GM12864 (cell line): ENCODE measurements at places on chromosomes 5 and 9.
A peak's percentile ranks its signal among the peaks of the same experiment; 100 is the strongest.

DNA sequence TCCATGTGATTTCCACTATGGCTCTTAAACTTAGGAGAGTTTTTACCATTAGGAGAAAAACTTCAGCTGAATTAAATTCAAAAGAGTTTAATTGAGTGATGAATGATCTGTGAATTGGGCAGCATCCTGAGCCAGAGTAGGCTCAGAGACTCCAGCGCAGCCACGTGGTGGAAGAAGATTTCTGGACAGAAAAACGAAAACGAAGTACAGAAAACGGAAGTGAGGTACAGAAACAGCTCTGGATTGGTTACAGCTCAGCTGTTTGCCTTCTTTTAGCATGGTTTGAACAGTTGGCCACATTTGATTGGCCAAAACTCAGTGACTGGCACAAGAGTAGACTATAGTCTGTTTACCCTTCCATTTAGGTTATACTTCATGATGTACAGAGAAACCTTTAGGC is 69.2 kb upstream of the PLPP1 start:
- no peak for DNase-seq

- DNase-seq, result no peak
Observed at GRCh38 chr5:62030326-62030725, 275.7 kb upstream of the KIF2A start.

- DNase-seq, result no peak
Observed at GRCh38 chr5:135710045-135710675, 124.3 kb upstream of the SLC25A48 start.

DNA sequence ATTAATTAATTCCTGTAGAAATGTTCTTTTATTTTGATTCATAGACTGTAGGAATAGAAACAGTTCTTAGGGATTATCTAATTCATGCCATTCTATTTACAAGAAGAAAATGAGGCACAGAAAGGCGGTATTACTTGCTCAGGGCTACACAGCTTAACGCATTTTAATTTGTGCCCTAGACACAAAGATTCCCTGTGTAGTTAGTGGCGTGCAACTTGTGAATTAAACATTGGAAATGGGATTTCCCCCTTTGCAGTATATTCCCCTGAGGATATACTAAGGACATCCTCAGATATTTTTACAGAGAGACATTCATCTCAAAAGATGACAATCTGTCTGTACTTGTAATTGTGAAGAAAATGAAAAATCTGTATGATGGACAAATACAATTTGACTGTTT is 108.1 kb downstream of the SGCD start:
- DNase-seq, result no peak

GRCh38 chr5:80140496-80140895 is 105.3 kb downstream of the THBS4 start:
- DNase-seq, result no peak

DNA sequence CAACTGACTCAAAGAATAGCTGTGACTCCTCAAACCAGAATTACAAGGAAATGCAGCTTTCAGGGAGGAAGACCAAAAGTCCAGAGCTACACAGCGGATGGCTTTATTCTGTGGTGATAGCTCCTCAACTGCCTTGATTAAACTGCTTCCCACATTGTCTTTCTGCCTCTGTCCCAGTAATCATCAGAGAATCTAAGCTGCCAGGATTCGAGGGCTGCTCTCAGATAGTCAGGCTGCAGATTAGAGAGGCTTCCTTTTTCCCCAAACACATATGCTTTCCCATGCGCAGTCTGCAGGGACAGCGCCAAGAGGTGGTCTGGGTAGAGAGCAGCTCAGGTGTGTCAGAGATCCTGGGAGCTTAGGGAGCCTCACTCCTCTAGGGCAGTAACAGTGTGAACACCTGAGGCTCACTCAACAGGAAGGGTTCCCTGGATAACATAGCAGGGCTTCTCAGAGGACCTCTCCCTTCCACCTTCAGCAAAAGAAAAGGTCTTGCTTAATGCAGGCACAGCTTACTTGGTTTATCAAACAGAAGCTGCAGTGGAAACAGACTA is 439.9 kb upstream of the TLE4 start:
- no peak for DNase-seq

DNA sequence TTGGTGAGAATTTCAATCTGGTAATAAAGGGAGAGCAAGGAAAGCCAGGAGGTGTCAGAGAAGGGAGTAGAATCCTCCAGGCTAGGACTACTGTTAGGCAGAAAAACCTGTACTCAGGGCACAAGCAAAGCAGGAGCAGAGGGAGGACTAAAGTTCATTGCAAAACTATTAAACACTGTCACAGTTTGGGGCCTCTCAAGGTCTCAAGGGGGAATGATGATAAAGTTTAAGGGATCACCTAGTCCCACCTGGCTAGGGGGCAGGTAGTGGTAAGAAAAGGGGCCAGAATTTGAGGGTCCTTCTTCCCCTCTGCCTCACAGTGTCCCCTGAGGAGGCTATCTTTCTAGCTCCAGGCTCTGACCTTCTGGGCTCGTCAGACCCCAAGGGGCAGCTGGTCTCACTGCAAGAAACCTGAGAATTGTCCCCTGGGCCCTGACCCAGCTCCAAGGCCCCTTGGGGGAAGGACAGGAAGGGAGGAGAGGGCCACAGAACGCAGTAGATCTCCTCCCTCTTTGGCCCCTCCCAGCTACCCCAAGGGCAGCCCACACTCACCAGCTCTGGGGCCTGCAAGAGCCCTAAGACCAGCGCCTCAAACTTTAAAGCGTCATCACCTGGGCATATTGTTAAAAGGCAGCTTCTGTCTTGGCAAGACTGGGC is 974 bp downstream of the CCDC69 start:
- DNase-seq, result no peak

DNA sequence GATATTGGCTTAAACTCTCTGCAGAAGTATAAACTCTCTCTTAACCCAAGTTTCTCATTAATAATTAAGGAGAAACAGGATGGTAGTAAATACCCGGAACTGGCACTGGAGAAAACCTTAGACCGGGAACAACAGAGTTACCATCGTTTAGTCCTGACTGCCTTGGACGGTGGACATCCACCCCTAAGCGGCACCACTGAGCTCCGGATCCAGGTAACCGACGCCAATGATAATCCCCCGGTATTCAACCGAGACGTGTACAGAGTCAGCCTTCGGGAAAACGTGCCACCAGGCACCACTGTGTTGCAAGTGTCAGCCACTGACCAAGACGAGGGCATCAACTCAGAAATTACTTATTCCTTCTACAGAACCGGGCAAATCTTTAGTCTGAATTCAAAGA is 861 bp downstream of the PCDHGB5 start:
- DNase-seq, result no peak

DNA sequence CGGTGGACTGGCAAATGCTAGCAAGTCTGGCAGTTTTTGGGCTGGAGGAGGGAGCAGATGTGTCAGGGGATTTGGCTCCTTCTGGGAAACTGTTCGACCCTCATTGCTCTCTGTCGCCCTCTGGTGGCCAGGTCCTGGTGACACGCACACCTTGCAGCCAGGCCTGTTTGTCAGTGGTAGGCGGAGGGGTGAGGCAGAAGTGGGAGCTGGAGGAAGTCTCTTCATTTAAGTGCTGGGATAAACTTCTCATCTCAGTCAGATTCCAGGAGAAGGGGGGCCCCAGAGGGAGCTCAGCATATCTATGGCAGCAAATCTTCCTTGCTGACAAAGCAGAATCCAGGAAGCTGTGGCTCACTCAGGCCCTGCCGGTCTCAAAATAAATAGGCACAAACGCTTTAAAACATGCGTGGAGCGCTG is 326.5 kb downstream of the ZSWIM6 start:
- DNase-seq, result peak; percentile 27

GRCh38 chr5:1804001-1804690 is 2.9 kb downstream of the NDUFS6 start:
- DNase-seq, result no peak

DNA sequence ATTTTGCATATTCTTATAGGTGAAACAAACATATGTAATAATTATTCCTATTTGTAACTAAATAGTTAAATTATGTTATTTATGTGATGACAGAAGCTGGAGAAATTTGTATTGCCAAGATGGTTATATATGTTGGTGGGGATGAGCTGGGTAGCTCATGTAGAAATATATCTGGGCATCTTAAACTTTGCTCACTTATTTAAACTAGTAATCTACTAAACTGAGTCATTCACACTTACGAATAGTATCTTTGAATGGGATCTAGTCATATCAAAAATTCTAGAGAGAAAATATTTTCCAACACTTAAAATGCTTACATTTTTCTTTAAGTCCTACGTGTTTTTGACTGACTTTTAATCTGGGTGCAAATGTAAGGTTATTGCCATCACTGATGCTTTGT is 44.6 kb upstream of the EIF4EBP3 start:
- DNase-seq, result no peak

DNA sequence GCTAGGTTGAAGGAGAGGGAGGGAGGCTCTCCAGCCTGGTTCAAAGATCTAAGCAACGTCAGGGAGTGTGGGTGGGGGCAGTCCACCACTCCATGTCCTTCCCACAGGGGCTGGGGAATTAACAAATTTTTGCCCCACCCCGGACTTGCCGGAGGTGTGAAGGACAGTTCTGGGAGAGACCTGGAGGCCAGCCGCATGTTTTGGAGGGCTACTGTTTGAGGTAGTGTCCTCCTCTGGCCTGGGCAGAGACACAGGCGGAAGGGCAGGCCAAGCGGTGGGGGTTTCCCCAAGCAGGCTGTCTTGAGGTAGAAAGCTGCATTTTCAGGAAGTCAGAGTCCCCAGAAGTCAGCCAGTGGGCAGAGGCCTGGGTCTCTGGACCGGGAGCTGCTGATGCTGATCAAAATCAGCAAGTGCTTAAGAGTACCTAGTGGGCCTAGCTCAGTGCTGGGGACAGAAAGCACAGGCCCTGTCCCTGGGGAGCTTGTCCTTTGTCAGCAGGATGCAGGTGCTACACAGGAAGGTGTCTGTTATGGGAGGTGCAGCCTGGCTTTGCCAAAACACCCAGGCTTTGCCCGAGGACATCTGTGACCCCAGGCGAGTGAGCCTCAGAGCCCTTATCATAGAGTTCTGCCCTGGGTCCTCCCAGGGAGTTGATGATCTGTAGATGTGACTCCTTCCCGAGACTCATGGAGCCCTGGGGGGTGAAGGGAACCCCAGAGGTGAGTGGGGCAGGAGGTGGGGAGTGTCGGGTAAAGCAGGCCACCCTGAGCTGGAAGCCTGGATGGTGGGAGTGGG is 18.5 kb downstream of the JADE2 start:
- DNase-seq, result no peak

- DNase-seq, result no peak
Observed at GRCh38 chr9:73199886-73200285, 48.2 kb downstream of the ANXA1 start.

DNA sequence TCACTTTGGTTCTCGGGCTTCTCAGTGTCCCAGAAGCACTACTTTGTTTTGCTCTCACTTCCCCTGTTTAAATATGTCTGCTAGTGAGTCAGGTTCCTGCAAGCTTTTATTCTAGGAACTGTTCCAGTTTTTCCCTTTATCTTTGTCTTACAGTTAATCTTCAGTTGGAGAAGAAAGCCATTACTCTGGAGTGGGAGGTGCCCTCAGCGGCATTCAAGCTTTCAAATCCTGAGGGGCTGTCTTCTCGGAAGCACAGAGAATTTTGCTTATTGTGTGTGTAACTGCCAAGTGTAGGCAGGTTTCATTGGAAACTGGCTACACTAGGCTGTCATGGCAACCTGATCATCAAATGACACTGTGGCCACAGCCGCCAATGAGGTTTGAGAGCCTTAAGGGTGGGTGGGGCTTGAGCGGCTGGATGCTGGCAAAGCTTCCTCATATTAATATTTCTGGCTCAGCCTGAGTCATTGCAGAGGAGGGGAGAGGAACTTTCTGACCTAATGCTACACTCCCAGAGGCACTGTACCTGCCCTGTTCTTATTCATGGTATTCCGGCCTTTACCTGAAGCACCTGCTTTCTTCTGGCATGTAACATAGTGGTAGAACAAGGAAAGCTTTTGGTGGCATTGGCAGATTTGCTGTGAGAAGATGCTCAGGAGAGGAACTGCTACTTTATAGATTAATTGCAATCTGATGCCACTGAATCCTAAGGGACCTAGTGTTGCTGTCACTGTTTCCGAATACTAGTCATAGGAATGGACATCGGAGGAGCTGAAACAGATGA is 26.3 kb downstream of the SLC25A25 start:
- DNase-seq, result peak; percentile 58
